ENCODE measurements at places on chromosomes 7 and 10. TPM values are rescaled to one million over a fixed set of nuclear protein-coding genes. Genes with fewer than 3 reads are reported as not detected.

DNA sequence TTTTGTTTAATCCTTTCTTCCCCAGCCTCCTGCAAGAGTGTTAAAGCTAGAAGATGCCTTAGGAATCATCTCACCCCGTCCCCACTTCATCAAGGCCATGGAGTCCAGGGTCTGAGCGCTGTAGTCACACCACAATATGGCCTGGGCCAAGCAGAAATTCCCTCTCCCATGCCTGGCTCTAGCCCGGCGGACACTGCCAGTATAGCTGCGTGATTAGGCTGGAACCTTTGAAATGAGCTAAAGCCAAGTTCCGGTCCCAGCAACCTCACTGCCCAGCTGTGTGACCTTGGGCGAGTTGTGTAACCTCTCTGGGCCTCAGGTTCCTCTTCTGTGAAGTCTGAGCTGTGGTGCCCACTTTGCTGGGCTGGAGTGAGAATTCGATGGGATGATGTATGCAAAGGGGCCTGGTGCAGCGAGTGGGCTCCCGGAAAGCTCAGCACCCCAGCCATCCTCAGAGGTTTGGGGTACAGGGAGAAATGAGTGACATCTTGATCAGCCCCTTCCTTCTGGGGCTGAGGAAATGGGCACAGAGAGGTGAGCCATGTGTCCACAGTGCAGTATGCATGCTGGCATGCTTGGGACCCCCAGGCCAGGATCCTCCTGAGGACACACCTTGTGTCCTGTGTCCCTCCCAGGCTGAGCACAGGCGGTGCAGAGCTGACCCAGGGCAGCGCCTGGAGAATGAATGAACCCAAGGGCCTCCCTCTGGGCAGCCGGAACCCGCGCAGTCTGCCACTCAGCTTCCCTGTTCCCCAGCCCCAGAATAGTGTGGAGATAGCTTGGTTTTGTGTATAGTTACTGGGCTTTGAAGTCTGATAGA is 118.6 kb downstream of the ZMIZ1 start:
- no peak for DNase-seq

DNA sequence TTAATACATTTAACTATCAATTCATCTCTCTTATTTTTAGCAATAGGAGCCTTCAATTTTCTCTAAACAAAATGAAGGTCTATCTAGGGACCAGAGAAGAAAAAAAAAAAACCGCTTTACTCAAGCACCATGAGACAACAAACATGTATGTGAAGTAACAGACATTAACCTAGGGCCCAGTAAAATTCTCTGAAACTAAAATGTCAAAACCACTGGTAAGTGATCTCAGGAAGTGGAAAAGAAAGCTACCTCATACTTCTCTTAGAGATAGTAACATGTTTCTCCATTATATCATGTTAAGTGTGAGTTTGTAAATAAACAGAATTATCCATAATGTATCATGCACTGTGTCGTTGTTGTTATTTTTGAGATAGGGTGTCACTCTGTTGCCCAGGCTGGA is 35.4 kb upstream of the PTER start:
- no peak for DNase-seq

GRCh38 chr7:137501562-137501961 is 158.0 kb upstream of the PTN start:
- DNase-seq = no peak

GRCh38 chr7:80135309-80136104 is 876 bp downstream of the GNAI1 start:
- DNase-seq = no peak

DNA sequence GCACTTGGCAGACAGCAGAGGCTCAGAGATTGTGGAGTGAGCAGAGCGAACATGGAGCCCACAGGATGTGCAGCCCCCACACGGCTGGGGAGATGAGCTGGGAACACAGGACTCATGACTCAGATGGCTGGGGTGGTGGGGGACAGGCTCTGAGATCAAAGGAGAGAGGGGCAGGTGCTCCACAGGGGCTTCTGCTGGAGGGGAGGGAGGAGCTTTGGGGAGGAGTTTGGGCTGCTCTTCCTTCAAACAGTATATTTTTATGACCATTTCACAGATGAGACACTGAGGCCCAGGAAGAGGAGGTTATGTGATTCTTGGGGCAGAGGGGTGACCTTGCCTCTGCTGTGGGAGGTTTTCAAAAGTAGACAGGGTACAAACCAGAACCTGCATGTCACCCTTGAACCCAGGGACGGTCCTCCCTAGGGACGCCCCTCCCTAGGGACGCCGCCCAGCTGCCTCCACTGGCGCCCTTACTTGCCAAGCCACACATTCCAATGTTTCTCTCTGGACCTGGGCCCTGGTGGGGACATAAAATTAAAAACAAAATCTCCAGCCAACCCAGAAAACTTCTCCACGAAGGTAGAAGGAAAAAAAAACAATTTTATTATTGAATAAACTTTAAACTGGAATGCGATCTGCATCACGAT is 981 bp upstream of the CRYGN start:
- DNase-seq = no peak

DNA sequence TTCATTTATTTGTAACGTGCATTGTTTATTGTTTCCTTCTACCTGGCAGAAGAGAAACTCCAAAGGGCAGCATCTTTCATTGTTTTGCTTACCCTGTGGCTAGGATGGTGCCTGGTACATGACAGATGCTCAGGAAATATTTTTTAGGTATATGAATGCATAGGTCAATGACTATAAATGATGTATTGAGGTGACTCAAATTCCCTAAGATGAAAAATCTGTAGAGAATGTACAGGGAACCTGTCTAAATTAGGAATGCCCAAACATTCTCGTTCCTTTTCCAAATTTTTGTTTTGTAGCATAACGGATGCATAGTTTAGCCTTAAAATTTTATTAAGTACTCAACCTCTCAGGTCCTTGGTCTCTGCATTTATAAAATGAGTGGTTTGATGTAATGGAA is 71.6 kb downstream of the NRP1 start:
- no peak for DNase-seq

GRCh38 chr7:43248961-43249822 is 136.7 kb downstream of the HECW1 start:
- DNase-seq = no peak

- DNase-seq = no peak
Measured at GRCh38 chr10:98023024-98023423, 7.4 kb downstream of the CRTAC1 start.

- no peak for DNase-seq
Measured at GRCh38 chr7:84363741-84364140, 169.2 kb upstream of the SEMA3A start.

- peak; percentile 31 for DNase-seq
Measured at GRCh38 chr10:131858118-131858515, 42.7 kb upstream of the PPP2R2D start.

GRCh38 chr7:6162331-6162620 is 110.1 kb downstream of the CYTH3 start:
- DNase-seq = no peak

GRCh38 chr10:92822060-92822634 is 26.2 kb upstream of the EXOC6 start:
- DNase-seq = no peak

GRCh38 chr7:107014387-107015023 is 30.0 kb upstream of the PRKAR2B start:
- no peak for DNase-seq

- no peak for DNase-seq
Measured at GRCh38 chr10:14775656-14776055, 959 bp upstream of the FAM107B start.

DNA sequence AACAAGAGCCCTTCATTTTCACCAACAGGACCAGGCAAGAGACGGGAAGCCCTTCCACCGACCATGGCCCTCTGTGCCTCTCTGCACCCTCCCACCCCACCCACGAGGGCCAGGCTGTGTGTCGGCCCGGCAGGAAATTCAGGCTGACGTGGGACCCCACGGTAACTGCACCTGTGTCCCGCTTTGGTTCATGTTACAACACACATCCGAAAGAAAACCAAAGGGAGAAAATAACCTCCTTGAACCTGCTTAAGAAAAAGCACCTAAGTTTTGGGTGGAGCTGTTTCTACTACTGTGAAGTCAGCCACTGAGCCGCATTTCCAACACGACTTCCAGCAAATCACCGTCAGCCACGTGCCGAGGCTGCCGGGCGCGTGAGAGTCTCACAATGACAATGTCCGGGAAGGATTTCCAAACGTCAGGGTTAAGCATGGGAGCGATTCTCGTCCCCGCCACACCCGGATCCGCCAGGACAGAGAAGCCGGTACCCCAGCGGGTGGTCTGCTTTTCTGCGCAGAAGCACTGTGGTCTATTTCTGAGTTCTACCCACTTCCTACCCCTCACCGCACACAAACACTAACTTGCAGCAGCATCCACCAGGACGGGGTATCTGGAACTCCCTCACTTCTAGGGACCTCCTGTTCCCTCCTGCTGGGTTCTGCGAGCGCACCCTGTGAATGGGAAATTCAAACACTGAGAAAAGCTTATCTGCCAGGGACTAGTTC is 36.6 kb downstream of the AMZ1 start:
- DNase-seq = no peak

DNA sequence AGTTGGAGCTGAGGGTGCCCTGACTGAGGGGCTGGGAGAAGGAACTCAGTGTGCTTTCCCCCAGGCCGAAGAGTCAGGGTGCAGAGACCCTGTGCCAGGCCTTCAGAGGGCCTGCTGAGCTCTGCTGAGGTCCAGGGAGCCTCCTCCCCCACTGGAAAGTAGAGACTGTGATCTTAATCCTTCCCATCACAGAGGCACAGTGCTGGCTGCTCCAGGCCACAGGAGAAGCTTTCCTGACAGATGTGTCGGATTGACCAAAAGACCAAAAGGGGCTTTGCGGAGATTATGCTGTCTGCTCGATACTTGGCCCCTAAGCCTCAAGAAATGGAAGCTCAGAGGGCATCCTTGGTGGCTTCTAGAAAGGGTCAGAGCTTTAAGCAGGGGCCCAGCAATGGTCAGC is 32.9 kb upstream of the BTRC start:
- DNase-seq = no peak

DNA sequence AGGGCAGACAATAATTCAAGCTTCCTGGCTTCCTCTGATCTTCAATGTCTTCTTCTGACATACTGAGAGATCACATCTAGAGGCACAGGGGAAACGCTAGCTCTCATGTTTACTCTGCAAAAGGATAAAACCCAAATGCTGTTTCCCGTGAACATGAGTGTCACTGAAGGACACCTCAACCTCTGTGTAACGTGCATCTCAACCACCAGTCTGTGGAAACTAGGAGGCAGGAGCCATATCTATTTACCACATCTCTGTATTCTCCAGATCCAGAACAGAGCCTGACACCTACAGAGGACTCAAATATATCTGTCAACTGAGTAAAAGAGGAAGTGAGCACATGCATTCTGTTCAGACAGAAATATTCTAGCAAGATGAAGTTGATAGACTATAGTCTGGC is 140.3 kb upstream of the TARP start:
- no peak for DNase-seq

GRCh38 chr10:93916257-93917063 is 22.7 kb downstream of the SLC35G1 start:
- DNase-seq = no peak

DNA sequence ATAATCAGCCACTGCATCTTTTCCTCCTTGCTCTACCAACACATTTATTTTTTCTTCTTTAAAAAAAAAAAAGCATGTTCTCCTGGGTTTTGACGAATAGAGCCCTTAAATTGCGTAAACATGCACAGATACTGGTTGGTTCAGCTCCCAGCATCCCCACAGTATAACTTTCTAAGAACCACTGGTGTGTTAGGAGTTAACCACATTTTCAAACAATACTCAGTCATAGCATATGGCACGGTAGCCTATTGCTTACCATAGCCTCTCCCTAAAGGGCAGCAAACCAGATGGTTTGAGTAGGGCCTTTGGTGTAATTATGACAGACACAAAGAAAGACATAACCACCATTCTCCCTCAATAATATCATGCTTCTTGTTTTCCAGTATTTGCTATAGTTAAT is 145.0 kb downstream of the LRRC4 start:
- no peak for DNase-seq

- DNase-seq = no peak
Measured at GRCh38 chr7:105097619-105098018, 83.6 kb downstream of the KMT2E start.

- DNase-seq = no peak
Measured at GRCh38 chr10:27717861-27718260, 27.8 kb downstream of the MKX start.

- no peak for DNase-seq
Measured at GRCh38 chr7:144436500-144436899, 33.0 kb upstream of the NOBOX start.

DNA sequence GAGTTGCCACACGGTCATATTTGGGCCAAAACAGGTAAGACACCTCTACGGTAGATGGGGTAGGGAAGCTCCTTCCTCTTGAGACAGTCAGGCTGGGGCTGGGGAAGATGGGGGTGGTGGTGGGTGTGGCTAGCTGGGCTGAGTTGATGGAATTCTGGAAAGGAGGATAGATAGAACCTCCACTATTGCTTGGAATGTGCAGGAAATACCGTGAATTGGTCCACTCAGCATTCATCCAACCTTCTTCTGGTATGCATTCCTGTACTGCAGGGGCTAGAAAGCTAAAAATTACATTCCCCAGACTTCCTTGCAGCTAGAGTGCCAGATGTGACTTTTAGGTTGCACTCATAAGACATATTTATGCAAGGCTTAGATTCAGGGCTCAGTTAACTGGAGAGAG is 24.8 kb downstream of the TLX1 start:
- DNase-seq = no peak

DNA sequence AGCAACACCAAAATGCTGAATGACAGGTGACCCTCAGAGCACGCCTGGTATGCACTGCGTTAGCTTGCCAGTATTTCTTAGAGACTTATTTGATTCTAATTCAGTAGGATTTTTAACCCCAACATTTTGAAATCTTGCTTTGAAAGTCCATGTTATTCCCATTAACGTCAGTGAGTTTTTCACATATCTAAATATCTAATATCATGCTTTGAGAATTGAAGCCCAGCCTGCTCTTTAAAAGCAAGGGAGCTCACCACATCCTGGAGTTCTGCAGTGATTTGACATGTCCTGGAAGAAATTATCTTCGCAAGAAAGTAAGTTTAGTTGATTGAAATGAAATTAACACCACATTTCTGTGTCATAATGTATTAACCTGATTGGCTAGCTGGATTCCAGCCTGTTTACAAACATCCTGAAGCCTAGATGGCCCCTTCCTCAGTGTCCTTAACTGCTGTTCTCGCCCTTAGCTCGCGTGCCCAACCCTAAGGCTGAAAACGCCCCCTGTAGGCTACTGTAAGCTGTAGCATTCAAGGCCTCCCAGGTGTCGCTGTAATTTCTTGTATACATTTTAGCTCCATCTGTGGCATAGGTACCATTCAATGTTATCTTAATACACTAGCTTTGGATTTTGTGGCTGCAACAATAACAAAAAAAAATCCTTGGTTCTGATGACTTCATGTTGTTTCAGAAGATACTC is 191.5 kb downstream of the MGMT start:
- DNase-seq = no peak

GRCh38 chr10:86354761-86355540 is 11.6 kb downstream of the GRID1 start:
- DNase-seq = no peak

GRCh38 chr10:98270073-98270740 is 2.2 kb upstream of the LOXL4 start:
- no peak for DNase-seq

The GRID2IP gene
- total RNA-seq = not detected

The UCN3 gene
- total RNA-seq = not detected

The MMD2 gene
- total RNA-seq = not detected

The C1QL3 gene
- not detected for total RNA-seq

The ANKRD1 gene
- not detected for total RNA-seq

The GDF2 gene
- total RNA-seq = 7.2 TPM

The RHOBTB1 gene
- total RNA-seq = 3.6 TPM

The STEAP4 gene
- 28.3 TPM for total RNA-seq

The DOCK1 gene
- 14.7 TPM for total RNA-seq

The LEP gene
- not detected for total RNA-seq

The DOCK4 gene
- 11.8 TPM for total RNA-seq

The CH25H gene
- 0.10 TPM for total RNA-seq

The ATRNL1 gene
- 1.3 TPM for total RNA-seq
